ENCODE measurements at places on chromosomes 7 and 10.

GRCh38 chr10:34477249-34477648 is 337.8 kb downstream of the PARD3 start:
- DNase-seq, result no peak

GRCh38 chr7:20839987-20840386 is 53.3 kb upstream of the SP8 start:
- no peak for DNase-seq

DNA sequence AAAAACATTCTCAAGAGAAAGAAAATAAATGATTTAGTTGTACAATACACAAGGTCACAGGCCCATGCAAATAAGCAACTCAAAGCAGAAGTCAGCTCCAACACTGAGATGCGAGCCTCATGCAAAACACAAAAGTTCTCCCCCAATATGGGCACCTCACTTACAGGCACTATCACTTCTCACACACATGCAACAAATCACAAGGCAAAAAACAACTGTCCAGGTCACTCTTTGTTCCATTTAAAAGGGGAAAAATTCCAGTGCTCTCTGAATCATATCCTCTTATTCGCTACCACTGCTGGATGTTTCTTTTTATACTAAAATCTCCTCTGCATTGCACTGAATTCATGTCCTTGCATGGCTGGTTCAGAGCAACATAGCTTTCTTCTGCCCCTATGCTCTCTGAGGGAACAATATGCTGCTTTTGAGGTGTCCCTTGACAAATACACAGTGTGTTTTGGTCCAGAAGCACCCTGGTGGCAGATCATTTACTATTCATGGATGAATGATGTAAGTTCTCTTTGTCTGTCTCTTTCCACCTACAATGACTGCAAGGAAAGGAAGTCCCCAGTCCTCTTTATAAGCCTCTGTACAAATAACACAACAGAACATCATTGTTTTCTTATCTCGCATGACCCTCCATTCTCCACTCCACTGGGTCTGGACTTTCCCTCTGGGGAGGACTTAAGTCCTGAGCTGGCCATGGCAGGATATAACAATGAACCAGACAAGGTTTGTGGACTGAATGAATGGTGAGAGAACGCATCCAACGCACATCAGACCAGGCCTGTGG is 85.4 kb upstream of the GSDME start:
- peak; percentile 26 for DNase-seq

DNA sequence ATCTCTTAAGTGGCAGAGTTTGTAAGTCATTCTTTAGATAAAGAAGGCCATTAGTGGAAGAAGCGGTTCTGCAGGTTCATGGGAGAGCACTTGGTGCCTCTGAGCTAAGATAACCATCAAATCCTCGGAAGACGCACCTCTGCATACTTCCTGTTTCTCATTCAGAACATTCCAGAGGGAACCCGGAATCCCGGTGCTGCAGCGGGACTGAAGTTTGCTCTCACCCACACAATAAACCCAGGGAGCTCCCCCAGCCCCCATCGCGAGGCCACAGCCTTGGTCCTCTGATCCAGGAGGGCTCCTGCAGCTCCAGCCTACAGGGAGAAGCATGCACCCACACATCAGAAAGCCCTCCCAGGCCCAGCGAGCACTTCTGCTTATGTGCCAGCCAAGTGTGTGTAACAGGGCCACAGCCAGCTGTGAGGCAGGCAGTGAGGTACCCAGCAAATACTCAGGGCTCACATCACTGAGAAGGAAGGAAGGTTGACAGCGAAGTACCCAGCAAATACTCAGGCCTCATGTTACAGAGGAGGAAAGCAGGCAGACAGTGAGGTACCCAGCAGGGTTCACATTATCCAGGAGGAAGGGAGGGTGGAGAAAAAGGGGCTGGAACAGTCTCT is 142.4 kb downstream of the DIP2C start:
- DNase-seq, result no peak

DNA sequence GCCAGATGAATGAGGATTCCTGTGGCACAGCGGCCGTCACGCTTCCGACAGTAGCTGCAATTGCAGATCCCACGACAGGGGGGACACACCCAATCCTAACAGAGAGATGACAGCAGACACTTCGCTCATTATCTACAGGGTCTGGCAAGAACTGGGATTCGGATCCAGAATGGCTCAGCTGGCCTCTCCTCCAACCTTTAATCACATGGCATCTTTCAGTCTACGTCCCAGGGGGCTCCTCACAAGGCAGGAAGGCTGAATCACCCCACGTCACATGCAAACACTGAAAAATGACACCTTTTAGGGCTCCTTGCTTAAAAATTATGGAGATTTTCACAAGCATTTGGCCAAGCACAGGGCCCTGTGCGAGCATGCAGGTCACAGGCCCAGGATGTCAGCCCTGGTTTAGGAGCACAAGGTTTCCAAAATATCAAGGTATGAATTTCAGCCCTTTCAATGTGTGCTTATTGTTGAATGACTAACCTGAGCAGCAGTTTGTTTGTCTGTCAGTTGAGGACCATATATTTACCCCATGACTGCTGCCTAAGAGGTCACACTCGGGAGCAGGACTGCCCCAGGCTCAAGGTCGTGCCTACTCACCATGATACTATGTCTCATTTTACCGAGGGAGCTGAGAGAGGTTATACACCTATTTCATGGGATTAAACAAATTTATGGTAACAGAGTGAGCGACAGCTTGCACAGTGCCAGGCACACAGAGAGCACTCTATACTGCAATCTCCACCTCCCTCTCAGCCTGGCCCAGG is 42.5 kb downstream of the CDCA7L start:
- no peak for DNase-seq

GRCh38 chr7:95886501-95887090 is 114.2 kb downstream of the DYNC1I1 start:
- DNase-seq, result peak; percentile 22

- no peak for DNase-seq
Measured at GRCh38 chr7:132377703-132378584, 198.3 kb downstream of the PLXNA4 start.

DNA sequence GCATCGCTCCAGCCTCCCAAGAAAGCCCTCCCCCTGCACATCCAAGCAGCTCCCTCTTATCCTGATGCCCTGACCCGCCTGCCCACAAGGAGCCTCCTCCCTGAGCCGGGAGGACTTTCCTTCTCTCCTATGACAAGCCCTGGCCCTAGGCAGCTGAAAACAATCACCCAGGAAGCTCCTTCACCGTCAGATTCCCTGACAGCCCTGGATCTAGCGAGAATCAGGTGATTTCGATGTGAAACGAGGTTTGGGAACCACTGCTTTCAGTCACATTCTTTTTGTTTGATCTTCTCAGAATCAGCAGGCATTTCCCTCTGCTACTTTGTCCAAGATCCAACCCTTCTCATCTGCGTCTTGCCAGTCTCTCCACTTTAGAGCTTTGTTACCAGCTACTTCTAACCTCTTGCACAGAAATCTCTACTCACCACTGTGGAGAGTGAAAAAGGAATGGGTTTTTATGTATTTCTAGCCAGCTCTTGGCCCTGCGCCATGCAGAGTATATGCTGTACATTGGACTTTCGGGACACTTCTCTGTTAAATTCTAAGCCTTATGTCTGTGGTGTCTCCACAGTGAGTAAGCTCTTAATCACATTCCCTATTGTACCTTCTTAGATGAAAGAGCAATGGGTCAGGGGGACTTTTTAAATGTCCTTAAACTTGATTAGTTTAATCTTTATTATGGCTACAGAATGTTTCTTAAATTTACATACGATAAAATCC is 253.2 kb upstream of the C7orf33 start:
- DNase-seq, result no peak

DNA sequence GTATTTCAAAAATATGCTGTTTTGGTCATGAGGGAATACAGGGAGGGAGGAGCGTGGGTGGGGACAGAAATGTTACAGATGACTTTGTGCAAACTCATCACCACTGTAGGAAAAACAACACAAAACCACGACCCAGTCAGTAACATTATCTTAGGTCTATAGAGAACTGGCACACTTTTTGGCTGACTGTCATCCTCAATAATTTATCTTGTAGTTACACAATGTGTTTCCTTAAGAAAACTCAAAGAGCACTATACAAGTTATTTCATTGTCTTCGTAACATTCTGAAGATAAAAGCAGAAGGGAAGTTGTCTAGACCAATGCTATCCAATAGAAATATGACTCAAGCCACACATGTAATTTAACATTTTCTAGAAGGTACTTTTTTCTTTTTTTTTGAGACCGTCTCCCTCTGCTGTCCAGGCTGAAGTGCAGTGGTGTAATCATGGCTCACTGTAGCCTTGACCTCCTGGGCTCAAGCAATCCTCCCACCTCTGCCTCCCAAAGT is 16.9 kb upstream of the CDK14 start:
- DNase-seq, result no peak

GRCh38 chr7:69364813-69365643 is 233.2 kb upstream of the AUTS2 start:
- no peak for DNase-seq

DNA sequence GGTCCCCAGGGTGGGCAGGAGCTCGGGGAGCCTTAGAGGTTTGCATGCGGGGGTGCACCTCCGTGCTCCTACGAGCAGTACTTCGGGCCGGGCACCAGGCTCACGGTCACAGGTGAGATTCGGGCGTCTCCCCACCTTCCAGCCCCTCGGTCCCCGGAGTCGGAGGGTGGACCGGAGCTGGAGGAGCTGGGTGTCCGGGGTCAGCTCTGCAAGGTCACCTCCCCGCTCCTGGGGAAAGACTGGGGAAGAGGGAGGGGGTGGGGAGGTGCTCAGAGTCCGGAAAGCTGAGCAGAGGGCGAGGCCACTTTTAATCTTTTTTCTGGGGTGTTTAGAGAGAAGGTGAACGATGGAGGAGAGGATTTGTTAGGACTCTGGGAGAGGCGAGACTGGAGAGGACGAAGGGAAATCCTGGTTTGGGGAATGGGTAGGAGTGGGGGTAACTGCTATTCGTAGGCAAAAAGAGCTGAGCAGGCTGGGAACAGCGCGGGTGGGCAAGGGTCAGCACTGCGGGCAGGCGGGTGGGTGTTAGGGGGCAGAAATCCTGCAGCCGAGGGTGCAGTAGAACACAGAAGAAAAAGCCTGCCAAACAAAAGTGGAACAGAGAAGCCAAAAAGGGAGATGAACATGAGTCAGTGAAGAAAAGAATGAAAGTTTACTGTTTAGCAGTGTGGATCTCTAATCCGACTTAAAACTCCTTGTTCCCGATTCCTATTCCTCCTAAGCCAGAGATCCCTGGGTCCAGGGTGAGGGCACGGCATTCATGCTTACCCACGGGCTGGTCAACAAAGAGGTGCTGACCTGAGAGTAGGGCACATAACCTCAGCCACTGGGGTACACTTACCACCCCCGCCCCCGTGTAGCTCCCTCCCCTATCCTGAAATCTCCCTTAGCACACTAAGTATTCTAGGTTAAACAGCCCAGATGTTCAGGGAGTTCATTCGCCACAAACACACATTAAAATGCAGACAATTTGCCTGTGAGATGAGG is 26.9 kb downstream of the PRSS2 start:
- DNase-seq, result no peak

DNA sequence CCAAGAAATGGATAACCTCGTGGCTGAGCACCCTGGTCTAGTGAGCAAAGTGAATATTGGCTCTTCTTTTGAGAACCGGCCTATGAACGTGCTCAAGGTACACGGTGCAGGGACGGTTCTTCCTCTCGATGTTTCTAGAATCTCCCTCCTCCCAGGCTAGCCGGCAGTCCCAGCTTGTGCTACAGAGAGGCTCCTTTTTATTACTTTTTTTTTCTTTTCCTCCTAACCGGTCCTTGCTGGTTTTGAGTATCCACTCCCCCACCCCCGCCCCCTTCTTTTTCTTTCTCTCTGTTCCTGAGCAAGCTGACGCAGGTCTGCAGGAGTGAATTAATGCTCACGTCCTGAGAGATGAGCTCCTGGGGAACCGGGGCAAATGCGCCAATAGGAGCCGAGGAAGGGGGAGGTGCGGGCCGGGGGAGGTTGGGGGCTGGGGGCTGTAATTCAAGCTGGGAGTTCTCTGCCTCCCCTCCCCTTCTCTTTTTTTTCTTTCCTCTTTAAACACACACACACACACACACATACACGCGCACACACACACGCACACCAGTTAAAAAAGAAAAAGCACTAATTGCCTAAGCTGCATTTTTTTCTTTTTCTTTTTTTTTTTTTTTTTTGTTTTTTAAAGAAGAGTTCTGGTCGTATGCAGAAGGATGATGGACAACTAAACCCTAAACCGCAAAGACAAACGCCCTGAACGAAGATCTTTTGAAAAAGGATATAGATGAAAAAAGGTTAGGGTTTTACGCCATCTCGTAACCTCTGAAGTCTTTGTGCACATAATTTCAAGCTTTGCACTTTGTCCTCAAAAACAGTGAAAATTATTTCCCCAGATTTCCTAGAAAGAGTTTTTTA is 6.6 kb downstream of the CPA2 start:
- no peak for DNase-seq

- no peak for DNase-seq
Measured at GRCh38 chr7:108611268-108611667, 41.6 kb downstream of the DNAJB9 start.

Data from HuH-7 (cell line).